ENCODE measurements at places on chromosomes 2 and 18. TPM values are rescaled to one million over a fixed set of nuclear protein-coding genes. Genes with fewer than 3 reads are reported as not detected.

DNA sequence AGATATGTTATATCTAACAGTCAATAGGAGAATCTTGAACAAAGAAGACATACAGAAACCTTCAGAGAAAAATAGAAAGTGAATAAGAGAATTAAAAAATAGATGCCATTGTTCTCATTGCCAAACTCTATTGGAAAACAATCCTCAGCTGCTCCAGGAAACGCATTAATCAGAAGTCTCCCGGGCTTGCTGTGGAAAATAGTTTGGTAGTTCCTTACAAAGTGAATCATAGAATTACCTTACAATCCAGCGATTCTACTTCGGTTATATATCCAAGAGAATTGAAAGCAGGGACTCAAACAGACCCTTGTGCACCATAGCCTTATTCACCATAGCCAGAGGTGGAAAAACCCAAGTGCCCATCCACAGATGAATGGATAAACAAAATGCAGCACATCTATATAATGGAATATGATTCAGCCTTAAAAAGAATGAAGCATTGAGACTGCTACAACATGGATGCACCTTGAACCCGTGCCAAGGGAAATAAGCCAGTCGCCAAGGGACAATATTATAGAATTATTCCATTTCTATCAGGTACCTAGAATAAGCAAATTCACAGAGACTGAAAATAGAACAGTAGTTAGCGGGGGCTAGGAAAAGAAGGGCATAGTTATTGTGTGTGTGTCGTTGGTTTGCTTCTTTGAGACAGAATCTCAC is 21.9 kb upstream of the CHRNA1 start:
- no peak for DNase-seq

HAUS1 gene
- total RNA-seq, result 83.0 TPM

SLC16A14 gene
- total RNA-seq, result 4.0 TPM

UBR3 gene
- total RNA-seq, result 28.0 TPM

NAT8 gene
- not detected for total RNA-seq

- peak; percentile 56 for DNase-seq
Observed at GRCh38 chr18:22813648-22814328, 119.3 kb upstream of the RBBP8 start.

DNA sequence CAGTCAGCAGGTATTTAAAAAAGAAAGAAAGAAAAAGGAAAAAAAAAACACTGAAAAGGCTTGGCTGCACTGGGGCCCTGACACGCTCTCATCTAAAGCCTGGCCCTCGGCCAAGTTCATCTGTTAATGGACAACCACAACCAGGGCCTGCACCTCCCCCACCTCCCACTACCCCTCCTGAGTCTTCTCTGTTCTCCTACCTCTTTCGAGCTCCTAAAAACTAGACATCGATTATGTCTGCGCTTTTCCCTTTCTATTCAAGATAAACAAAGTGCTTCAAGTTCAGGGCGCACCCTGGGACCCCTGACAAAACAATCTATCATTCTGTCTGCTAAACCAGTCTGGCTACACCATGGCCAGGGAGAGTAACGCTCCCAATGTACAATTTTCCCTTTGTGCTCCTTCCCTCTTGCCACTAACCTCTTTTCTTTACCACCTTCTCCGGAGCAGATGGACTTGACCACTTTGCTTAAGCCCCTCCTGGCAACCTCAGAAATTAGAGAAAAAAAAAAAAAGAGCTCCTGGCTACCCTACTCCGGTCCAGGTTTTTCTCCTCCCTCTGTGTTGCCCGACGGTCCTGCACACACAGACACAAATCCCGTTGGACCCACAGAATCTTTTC is 22.7 kb downstream of the BCL11A start:
- peak; percentile 47 for DNase-seq

DNA sequence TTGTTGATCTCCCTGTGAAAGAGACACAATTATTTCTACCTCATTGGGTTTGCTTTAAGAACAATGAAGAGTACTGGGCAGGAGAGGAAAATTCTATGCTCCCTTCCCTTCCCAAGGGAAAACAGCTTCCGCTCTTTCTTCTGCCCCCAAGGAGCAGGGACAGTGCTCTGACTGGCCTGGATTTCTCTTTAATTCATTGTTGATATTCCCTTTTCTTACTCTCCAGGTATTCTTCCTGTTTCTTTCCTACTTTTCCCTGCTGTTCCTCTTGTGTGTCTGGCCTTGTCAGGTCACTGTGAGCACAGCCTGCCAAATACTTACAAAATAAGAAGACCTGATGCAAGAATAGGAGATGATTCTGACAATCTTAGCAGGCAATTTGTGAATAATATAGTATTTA is 49.6 kb upstream of the SPAG16 start:
- DNase-seq, result peak; percentile 45

DNA sequence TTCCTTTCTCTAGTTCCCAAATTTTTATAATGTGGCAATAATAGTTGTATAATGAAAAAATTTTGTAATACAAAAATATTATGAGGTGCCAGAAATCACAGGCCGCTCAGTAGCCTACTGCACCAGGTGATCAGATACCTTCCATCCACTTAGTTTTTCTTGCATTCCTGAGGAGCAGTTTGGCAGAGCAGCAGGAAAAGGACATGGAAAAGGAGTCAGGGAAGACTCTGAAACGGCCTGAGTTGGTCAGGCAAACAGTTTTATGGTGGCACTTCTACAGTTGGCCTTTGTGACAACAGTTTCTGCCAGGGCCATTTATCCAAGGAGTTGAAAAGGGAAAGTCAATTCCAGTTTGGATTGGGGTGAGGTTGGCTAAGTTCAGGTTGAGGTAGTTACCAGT is 165.4 kb upstream of the ALPP start:
- no peak for DNase-seq

GNAL gene
- total RNA-seq, result 21.2 TPM

- DNase-seq, result no peak
Observed at GRCh38 chr2:12672711-12673315, 43.9 kb upstream of the TRIB2 start.

DNA sequence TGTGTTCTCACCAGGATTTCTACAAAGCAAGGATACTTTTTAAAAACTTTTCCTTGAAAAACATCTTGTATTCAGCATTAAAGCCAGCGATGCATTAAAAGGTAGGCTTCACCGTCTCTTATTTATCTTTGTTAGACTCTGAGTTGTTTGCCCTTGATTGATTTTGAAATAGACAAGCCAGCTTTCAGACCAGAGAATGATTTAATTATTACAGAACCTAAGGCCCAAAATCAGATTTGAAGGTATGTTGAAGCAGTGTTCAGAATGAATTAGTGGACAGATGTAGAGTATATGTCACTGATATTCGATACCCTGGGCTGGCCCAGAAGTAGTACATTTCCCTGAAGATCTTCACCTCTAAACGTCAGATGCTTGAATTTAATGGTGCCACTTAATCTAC is 136.4 kb downstream of the THSD7B start:
- no peak for DNase-seq

DNAJC5G gene
- total RNA-seq, result 0.39 TPM

DNA sequence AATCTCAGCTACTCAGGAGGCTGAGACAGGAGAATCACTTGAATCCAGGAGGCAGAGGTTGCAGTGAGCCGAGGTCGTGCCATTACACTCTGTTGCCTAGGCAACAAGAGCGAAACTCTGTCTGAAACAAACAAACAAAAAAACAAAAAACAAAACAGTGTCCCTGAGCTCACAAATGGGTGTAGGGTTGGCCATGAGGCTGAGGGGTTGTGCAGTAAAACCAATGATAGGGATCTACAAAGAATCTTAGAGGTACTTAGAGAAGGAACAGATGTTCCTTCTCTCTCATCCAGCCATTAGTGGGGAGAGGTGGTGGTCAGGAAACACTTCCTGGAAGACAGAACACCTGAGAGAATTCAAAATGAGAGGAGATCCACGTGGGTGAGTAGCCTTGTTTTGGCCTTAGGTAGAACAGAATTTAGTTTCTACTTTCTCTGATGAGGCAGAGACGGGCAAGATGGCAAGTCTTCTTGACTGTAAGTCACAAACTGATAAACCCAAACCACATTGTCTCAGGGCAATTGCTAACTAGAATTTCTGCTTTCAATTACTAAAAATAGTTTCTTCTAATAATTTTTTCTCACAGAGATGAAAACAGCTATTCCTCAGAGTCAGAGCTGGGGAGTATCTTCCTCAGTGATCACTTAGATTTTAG is 61.5 kb upstream of the PPM1B start:
- DNase-seq, result peak; percentile 21

CELF4 gene
- 2.6 TPM for total RNA-seq

- no peak for DNase-seq
Observed at GRCh38 chr2:128145651-128146050, 54.7 kb downstream of the UGGT1 start.

- DNase-seq, result no peak
Observed at GRCh38 chr2:229301237-229301636, 30.1 kb upstream of the PID1 start.

Data from GM23338 (cell line).